ENCODE measurements at places on chromosomes 7 and 10. TPM values are rescaled to one million over a fixed set of nuclear protein-coding genes. Genes with fewer than 3 reads are reported as not detected.

Gene CADPS2
- polyA plus RNA-seq, result 18.8 TPM

Gene PDIA4
- polyA plus RNA-seq, result 55.0 TPM

DNA sequence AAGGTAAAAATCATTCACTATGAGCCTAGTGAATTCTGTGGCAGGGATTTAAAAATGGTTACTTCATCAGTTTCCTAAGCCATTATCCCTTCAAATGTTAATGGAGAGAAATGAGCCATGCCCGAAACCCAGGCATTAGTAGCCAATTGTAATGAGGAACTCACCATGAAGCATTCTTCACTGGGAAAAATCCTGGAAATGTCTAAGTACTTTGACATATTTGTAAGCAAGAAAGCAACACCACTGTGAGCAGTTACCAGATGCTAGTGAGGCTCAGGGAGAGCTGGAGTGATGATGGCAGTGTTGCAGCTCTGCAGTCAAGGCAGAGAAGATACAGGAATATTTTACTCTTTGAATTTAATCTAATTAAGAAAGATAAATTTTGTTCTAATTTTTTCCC is 220.0 kb upstream of the MBL2 start:
- H3K4me3 ChIP-seq, result no peak overlapping the region
- no peak overlapping the region for H3K27ac ChIP-seq
- no peaks in the 10 kb centered on the region for H3K4me1 ChIP-seq
- no peak for DNase-seq
- no peaks in the 10 kb centered on the region for H3K36me3 ChIP-seq

DNA sequence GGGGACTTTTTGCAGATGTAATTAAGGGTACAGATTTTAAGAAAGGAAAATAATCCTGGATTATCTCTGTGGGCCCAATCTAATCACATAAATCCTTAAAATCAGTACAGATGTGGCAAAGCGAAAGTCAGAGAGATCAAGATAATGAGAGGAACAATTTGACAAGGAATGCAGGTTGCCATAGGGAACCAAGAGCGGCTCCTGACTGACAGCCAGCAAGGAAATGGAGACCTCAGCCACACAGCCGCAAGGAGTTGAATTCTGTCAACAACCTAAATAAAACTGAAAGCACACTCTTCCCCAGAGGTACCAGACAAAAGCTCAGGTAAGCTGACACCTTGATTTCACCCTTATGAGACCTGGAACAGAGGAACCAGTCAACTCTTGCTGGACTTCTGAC is 3.4 kb upstream of the PNPLA8 start:
- H3K4me3 ChIP-seq, result no peak overlapping the region
- H3K27ac ChIP-seq, result peak overlapping the region; percentile 64
- no peaks in the 10 kb centered on the region for H3K27me3 ChIP-seq

DNA sequence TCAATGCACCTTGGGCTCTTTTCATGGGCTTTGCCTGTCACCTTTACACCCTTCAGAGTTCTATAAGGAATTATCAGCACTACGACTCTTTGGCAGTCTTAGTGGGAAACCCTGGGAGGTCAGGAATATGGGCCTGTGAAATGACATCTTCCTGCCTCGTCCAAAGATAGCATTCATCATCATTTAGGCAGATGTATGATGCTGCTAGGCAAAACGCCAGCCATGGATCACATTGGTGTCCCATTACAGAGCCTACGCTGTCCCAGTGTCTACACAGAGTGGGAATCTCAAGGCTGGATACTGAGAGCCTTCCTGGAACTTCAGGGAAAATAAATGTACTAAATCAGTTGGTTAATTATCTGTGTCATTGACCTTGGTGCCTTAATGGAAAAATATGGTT is 259.4 kb upstream of the CELF2 start:
- H3K4me3 ChIP-seq, result no peak overlapping the region
- no peak overlapping the region for H3K27ac ChIP-seq
- DNase-seq, result no peak
- H3K4me1 ChIP-seq, result no peaks in the 10 kb centered on the region
- H3K36me3 ChIP-seq, result no peaks in the 10 kb centered on the region
- H3K27me3 ChIP-seq, result no peaks in the 10 kb centered on the region

DNA sequence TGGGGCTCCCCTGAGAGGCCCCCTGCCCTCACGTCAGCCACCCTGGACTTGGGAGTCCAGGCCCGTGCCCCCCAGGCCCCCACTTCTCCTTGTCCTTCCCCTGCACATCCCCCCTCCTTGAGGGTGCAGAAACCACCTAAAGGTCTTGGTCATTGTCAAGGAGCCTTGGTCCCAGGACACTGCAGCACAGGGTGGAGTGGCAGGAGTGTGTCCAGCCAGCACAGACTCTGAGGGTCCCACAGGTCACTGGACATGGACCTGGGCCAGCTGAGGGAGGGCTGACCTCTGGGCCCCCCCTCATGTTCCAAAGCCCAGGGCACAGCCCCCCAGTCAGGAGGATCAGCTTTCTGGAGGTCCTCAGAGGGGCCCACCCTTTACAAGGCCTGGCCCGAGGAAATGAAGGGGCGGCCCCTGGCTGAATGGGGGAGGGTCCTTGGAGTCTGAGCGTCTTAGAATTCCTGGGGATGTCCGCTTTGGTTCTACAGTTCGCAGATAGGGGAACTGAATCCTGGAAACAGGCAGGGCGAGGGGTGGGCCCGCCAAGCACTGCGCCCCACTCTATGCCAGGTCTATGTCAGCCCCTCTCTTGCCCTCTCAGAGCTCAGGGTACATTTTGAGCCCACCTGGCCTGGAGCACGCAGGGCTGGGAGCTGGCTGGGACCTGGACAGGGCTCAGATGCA is 54.0 kb downstream of the PWWP2B start:
- H3K27ac ChIP-seq, result peak overlapping the region; percentile 72
- DNase-seq, result no peak
- no peaks in the 10 kb centered on the region for H3K27me3 ChIP-seq
- no peak overlapping the region for H3K4me3 ChIP-seq
- H3K36me3 ChIP-seq, result no peaks in the 10 kb centered on the region
- peaks cover 40% of the 10 kb centered on the region for H3K4me1 ChIP-seq

GRCh38 chr10:89314676-89315075 is 12.8 kb downstream of the IFIT2 start:
- H3K4me3 ChIP-seq, result no peak overlapping the region
- no peaks in the 10 kb centered on the region for H3K36me3 ChIP-seq
- no peak for DNase-seq
- H3K27me3 ChIP-seq, result no peaks in the 10 kb centered on the region
- H3K4me1 ChIP-seq, result no peaks in the 10 kb centered on the region

DNA sequence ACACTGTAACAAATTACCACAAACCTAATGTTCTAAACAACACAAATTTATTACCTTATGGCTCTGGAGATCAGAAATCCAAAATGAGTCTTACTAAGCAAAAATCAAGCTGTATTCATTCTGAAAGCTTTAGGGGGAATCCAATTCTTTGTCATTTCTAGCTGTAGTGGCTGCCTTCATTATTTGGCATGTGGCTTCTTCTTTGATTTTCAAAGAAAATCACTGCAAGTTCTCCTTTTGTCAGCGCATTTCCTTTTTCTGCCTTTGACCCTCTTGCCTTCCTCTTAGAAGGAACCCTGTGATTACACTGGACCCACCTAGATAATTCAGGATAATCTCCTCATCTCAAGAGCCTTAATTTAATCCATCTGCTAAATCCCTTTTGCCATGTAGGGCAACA is 36.9 kb downstream of the ZPBP start:
- H3K4me3 ChIP-seq, result no peak overlapping the region
- H3K36me3 ChIP-seq, result no peaks in the 10 kb centered on the region
- H3K4me1 ChIP-seq, result no peaks in the 10 kb centered on the region
- no peak for DNase-seq
- no peaks in the 10 kb centered on the region for H3K27me3 ChIP-seq
- no peak overlapping the region for H3K27ac ChIP-seq

All from stomach (tissue), 19 donors.